NCI-H1436 treated with DMSO at 0.1 percent for 48 hours (cell line): ENCODE measurements at places on chromosomes 7 and 10.

GRCh38 chr7:57343901-57344622 is 105.9 kb upstream of the ZNF716 start:
- DNase-seq: no peak

- no peak for DNase-seq
Observed at GRCh38 chr7:79520543-79520942, 67.1 kb upstream of the MAGI2 start.

DNA sequence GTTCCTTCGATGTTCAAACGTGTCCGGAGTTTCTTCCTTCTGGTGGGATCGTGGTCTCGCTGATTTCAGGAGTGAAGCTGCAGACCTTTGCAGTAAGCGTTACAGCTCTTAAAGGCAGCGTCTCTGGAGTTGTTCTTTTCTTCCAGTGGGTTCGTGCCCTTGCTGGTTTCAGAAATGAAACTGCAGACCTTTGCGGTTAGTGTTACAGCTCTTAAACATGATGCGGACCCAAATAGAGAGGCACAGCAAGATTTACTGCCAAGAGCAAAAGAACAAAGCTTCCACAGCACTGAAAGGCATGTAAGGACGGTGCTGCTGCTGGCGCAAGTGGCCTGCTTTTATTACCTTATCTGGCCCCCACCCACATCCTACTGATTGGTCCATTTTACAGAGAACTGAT is 931.4 kb downstream of the IPMK start:
- no peak for DNase-seq

- no peak for DNase-seq
Observed at GRCh38 chr10:89297791-89298190, 4.1 kb upstream of the IFIT2 start.

GRCh38 chr10:131670341-131670740 is 230.5 kb upstream of the PPP2R2D start:
- no peak for DNase-seq

GRCh38 chr10:84540617-84541288 is 212.4 kb downstream of the CCSER2 start:
- no peak for DNase-seq

- DNase-seq: no peak
Observed at GRCh38 chr7:64884913-64885370, 18.1 kb upstream of the ZNF273 start.

- no peak for DNase-seq
Observed at GRCh38 chr10:11876805-11877590, 53.8 kb downstream of the PROSER2 start.

GRCh38 chr10:69656742-69657269 is 26.8 kb downstream of the FAM241B start:
- DNase-seq: no peak

- no peak for DNase-seq
Observed at GRCh38 chr10:131746241-131746711, 154.5 kb upstream of the PPP2R2D start.

- no peak for DNase-seq
Observed at GRCh38 chr10:60417901-60418300, 28.2 kb upstream of the ANK3 start.

DNA sequence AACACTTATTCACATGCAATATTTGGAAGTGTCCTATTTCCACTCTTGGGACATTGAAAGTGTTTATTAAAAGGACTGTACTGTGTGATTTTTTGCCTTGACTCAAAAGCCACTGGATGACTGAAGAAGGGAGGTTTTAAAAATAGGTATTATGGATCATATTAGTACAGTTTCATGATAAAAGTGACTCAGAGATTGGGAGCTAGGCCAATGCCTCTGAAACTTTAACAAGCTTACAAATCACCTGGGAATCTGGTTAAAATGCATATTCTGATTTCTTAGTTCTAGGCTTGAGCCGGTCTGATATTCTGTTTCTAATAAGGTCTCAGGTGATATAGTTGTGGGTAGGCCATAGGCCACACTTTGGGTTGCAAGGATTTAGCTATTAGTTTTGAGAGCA is 191.2 kb downstream of the PLXDC2 start:
- DNase-seq: no peak

DNA sequence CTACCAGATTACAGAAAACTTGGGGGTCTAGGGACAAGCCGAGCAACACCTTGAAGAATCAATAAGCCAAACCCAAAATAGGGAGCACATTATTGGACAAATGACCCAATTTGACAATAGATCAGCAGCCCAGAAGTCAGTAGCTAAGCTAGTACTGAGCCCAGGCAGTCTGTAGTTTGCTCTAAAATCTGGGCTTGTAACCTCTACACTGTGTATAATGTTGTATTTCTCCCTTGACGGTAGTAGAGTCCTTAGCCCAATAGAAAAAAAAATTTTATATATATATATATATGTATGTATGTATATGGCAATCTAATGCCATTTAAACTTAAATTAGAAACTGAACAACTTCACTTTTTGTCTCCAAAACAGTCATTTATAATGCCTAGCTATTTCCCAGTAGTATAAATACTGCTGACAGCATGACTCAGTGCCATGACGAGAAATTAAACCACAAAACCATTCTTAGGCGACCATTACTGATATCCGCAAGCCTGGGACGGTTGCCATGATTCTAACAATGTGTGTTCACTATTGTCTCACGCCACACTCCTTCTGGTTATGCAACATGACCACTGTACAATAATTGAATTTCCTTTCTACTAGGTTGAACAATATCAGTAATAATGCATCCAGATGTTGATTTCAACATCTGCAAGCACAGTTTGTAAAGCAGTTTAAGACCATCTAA is 110.5 kb downstream of the IPMK start:
- no peak for DNase-seq

GRCh38 chr10:90062786-90063185 is 361.4 kb downstream of the KIF20B start:
- no peak for DNase-seq

- no peak for DNase-seq
Observed at GRCh38 chr7:65892835-65893234, 20.0 kb downstream of the VKORC1L1 start.

- DNase-seq: no peak
Observed at GRCh38 chr10:23338155-23338828, 6.3 kb downstream of the C10orf67 start.

DNA sequence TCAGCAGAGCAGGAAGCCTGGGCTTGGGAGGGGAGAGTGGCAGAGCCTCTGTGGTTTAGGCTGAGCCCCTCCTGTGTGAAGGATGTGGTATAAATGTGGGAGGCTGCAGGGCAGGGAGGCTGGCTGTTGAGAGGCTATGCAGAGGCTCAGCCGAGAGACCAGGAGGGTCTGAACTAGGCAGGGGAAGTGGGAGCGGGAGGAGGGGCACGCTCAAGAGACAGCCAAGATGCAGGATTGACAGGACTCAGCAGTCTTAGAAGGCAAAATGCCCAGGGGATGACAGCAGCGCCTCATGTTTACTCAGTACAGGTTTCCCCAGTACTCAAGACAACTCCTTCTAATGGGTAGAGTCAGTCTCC is 24.3 kb downstream of the BTBD16 start:
- no peak for DNase-seq

GRCh38 chr7:17136126-17136525 is 162.3 kb upstream of the AHR start:
- no peak for DNase-seq

GRCh38 chr7:114416129-114416990 is 1.7 kb downstream of the FOXP2 start:
- DNase-seq: no peak

DNA sequence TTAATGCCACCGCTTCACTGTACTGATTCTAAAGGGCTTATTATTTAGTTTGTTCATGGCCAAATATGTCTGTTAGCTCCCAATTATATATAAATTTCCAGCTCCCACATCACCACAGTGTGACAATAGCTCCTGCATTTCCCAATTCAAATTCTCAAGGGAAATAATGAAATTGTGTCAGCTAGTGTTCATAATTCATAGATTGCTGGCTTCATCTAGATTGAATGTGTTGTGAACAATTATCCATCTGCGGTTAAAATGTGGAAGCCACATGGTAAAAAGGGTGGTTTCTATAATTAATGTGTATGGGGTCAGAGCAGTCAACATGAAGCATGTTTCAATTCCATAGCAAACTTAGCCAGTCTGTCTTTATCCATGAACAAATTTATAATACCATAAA is 154.3 kb downstream of the SEMA3E start:
- DNase-seq: no peak

GRCh38 chr7:69301253-69301652 is 297.0 kb upstream of the AUTS2 start:
- no peak for DNase-seq

GRCh38 chr7:135708041-135708440 is 19.9 kb downstream of the SLC13A4 start:
- no peak for DNase-seq

DNA sequence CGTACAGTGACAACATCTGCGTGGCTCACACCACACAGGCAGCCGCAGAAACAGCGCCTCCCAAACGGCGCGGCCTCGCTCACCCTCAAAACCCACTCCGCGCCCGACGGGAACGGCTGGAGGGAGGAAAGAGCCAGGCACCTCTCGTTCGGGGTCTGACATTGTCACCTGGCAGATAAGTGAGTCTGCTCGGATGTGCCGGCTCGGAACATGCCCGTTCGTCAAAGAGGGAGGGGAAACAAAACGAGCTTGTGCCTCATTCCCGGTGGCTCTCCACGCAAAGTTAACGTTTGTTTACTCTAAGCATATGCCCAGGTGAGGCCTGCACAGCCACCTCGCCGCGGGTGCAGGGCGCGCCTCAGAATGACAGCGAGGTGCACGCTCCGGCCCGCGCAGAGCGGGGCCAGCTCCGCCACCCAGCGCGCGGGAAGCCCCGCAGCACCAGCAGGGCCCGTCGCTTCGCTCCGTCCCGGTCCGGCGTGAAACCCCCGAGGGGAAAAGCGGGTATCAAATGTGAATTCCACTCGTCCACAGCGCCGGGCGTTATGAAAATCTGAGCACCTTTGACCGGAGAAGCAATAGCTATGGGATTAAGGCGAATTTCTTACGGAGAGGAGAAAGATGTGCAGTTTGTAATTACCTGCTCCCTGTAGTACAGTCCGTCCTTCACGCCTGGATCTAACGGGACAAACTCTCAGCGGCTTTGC is 13.1 kb downstream of the CNPY1 start:
- no peak for DNase-seq

- DNase-seq: no peak
Observed at GRCh38 chr7:89223900-89224395, 428.4 kb upstream of the TEX47 start.

DNA sequence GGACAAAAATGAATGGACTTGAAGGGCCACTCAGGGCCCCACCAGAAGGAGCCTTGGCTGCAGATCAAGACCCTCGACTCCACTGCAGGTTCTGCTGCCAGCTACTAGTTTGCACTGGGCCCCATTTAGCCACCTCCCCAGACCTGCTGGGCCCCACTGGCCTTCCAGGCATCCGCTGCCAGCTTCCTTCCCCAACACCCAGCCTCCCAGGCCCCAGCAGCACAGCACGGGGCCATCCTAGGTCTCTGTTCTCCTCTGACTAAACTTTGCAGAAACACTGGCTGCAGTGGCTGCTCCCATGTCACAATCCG is 277.4 kb upstream of the KLF14 start:
- DNase-seq: no peak

DNA sequence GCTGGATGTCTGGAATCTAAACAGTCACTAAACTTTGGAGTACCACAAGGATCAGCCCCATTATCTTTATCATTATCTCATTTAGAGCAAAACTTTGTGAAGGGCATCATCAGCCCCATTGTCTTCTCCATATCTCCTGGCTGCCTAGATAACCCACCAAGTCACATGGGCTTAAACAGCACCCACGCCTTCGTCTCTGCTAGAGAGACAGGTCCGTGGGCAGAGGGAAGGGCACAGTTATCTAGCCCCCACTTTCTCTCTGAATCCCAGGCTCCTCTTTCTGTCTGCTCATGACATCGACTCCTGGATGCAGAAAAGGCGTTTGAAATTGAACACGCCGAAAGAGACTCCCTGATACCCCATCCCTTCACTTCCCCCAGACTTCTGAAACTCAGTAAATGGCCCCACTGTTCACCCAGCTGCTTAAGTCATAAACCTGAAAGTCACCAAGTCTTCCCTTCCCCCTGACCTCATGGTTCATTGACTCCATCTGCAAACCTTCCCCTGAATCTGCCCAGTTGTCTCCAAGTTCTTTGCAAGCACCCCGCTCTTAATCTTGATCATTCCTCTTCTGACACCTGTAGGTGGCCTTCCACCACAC is 20.9 kb upstream of the PARD3 start:
- no peak for DNase-seq

DNA sequence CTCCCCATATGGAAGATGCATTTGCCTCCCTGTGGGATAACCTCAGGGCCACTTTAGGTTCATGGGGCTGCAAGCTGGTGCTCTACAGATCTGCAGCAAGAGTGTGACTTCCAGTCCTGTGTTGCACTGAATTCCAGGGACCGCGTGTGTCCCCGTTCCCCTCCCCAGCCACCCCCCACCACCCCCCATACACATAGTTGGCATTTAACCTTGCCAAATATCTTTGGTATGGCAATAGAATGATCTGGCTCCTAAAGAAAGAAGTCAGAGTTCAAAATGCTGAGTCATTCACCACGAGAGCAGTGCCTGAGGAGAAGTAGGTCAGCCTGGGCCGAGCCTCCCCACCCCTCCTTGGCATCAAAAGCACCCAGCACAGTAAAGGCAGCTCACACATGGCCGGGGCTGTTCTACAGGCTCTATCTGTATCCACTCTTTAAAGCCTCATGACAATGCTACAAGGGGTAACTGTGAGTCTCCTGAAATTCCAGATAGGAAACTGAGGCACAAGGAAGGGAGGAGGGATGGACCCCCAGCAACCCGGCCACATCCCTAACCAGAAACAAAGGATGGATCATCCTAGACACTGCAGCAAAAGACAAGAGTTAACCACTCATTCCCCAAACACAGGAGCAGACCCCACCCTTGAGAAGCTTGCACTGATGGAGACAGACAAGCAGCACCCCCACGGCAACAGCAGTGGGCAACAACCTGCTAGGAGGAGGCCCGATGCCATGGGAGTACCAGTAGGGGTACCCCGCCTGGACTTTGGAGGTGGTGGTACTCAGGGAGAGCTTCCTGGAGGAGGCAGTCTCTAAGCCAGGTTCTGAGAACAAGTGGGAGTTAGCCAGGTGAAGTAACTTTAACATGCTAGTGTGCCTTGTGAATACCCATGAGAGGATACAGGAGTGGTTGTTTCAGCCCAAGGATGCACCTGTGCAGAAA is 70.3 kb upstream of the NANOS1 start:
- DNase-seq: no peak
